NCI-H1417 (cell line): ENCODE measurements at places on chromosomes 7 and 10.

GRCh38 chr7:35820858-35821257, 20.0 kb downstream of the SEPTIN7 start:
- DNase-seq = no peak

DNA sequence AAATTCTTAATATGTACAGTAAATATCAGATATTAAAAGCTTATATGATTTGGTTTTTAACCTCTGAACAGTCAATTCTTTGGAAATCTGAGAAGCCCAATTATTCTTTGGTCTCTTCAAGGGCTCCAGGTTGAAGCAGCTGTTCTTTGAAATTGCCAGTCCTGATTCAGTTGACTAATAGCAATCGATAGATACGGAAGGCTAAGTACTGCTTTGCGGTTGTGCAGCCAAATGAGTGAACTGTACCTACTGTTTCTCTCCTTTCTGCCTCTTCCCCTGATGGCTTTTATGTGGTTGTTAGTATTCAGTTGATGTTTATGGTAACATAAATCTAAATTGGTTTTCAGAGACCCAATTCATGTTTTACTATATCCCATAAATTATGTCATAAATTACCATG, 103.1 kb upstream of the RPA3 start:
- peak; percentile 95 for DNase-seq

- DNase-seq = no peak
Measured at GRCh38 chr10:53441843-53442242, 669.3 kb upstream of the MBL2 start.

DNA sequence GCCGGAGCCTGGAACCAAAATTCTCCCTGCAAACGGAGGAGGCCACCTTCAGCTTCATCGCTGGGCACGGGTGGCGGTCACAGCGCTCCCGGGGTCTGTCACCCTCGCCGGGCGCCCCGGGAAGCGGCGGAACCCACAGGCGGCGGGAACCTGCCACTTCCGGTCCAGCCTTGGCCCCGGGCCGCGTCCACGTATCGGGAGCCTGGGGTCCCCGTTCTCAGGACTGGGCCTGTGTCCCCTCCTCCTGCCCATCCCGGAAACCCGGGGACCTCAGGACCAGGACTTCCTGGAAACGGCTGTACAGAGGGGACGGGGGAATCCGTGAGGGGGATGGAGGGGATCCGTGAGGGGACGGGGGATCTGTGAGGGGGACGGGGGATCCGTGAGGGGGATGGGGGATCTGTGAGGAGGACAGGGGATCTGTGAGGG, 25.4 kb downstream of the PDGFA start:
- no peak for DNase-seq

DNA sequence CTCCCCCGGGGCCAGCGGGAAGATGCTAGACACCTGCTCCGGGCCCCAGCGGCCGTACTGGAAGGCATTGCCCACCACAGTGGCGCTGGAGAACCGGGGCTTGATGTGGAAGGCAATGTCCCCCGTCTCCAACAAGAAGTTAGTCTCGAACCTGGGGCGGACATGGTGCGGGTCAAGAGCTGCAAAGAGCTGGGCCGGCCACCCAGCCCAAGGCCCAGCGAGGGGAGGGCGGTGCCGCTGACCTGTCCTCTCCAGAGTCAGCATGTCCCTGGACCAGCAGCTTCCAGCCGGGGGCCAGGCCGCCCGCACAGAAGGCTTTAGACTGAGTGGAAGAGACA, 551 bp downstream of the GRIFIN start:
- DNase-seq = no peak

GRCh38 chr10:119675483-119676170, 24.4 kb downstream of the BAG3 start:
- DNase-seq = no peak

- DNase-seq = no peak
Measured at GRCh38 chr7:132191418-132191817, 384.9 kb downstream of the PLXNA4 start.

- DNase-seq = no peak
Measured at GRCh38 chr10:27464993-27465392, 39.1 kb upstream of the RAB18 start.

DNA sequence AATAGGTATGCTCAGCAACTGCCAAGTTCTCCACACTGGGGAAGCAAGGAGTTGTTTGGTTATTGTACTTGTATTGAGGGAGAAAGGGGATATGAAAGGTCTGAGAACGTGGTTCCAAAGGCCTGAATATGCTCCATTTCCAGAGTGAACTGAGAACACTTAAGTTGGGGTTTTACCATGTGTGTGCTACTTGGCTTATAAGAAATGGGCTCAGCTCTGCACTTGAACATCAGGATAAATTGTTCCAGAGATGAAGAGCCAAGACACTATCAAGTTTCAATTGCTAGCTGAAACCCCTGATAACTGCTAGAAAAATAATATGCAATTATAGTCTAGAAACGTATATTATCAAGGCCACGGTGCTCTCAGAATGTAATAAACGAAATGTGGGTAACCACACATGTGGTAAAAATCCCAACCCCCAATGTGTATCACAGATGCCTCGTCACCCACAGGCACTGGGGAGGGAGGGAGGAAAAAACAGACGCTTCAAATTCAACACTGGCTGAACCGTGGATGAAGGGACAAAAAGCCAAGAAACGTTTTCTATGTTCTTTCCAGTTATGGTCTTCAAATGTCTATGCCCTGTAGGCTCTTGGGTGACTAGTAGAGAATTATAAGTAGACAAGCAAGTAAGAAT, 16.3 kb downstream of the ELMO1 start:
- no peak for DNase-seq

DNA sequence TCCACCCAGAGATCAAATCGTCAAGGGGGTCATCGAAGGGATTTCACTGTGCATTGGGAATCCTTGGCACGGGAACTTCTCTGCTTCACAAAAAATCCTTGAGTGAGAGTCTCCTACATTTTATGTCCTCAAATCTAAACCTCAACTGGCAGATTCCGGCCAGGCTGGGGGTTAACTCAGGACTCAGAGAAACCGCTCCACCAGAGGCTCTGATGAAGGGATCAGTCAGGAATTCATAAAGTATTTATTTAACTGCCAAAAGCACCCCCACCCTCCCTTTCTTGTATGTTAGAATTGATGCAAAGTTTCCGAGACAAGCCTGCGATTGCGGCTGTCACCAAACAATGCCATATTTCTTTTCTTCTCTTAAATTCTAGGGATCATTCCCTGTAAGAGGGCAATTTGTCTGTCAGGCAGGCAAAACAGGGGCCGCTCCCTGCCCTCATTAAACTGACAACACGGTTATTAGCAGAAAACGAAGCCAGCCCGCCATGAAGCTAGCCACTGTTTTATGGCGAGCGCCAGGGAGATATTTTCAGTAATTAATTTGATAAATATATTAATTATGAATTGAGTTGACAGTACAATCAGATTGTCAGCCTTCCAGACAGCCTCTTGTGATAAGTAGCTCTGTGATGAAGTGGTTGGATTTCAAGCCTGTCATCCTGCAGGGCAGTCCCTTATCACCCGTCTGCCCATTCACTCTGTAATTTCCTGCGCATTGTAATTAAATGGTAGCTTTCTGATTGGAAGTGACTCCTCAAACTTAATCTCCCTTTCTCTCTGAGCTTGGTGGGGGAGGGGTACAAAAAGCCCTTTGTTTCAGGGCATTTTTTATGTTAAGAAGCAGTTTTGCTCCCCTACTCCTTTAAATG, 153.0 kb upstream of the GPR26 start:
- peak; percentile 58 for DNase-seq

DNA sequence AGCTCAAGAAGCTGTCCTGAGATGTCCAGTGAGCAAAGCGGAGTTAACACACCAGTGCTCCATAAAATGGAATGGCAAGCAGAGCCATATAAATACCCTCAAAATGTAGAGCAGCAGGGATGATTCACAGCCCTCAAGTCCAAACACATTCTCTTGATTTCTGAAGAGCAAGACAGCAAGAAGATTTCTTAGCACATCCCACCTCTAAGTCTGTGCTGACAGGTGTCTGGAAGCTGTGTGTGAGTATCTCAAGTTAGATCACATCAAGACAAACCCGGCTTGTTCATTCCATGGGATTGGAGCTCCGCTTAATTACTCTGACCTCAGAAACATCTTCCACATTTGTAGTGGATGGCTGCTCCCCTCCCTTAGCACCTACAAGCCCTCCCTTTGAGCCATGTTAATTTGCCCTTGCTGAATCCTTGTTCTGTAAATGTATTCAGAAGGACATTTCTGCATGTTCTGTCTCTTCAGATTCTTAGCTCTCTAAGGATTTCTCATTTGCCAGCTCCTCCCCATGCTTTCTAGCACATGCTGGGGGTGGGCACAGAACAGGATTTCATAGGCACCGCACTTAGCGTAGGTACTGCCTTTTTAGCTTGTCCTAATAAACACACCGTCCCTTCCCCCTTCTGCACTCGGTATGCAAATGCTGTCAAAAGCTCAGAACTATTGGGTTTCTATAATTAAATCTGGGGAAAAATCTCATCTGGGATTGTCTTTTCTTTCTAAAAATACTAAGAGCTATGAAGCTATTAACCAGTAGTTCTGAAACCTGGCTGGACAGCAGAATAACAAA, 112.7 kb downstream of the CPXM2 start:
- DNase-seq = no peak

GRCh38 chr7:137670222-137671064, 176.3 kb downstream of the DGKI start:
- peak; percentile 9 for DNase-seq

DNA sequence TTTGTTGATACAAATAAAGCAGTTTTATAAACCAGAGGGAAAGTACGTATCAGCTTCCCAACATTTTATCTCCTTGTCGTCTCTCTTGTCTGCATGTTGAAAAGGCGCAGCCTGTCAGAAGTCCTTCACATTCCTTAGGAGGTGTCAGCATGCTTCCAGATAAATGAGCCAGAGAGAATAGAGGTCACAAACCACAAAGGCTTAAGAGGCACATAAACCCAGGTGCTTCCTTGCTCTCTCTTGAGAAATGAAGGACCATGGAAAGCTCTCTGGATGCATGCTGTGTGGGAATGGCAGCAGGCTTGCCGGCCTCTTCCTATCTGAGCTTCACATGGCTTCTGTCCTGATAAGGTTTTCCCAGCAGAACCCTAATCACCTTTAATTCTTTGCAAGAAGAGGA, 448.5 kb downstream of the XPNPEP1 start:
- no peak for DNase-seq

- no peak for DNase-seq
Measured at GRCh38 chr7:74452748-74453321, 871 bp upstream of the GTF2IRD1 start.

DNA sequence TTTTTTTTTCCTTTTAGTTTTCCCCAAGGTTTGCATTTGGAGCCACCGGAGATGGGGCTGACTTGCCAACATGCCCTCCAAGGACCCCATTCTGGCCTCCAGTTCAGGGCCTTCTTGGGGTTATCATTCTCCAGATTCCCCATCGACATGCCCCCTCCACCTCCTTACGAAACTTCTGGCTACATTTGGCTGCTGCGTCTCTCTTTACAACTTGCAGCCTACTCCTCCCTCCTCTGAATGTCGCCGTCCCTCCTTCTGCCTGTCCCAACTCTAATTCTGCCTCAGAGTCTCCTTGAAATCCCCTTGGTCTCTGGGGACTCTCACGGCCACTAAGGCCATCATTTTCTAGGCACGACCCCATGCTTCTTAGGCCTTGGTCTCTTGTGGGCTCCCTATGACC, 72.2 kb upstream of the PODXL start:
- no peak for DNase-seq

- no peak for DNase-seq
Measured at GRCh38 chr10:17237915-17238444, 9.9 kb downstream of the VIM start.

DNA sequence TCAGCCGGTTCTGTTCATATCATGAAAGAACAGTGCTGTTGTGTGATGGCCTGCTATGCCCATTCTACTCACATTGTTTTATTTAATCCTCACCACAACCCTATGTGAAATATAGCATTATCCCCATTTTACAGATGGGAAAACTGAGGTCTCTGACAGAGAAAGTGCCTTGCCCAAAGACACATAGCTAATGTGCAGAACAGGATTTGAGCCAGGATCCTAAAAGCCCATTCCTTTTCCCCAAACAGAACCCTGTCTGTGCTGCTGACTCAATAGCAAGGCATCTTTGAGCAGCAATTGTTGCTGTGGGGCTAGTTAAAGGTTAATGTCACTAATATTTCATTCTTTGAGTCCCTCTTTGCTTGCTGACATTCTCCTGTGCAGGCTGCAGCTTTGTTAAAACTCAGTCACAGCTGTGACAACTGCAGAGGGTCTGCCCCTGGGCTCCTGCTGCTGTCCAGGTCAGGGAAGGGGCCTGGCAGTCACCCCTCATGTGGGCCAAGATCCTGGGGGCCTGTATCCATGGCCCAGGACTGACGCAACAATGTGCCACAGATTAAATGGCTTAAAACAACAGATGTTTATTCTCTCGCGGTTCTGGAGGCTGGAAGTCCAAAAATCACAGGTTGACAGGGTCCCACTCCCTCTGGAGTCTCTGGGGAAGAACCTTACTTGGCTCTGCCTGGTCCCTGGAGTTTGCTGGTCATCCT, 40.4 kb downstream of the AFAP1L2 start:
- no peak for DNase-seq

DNA sequence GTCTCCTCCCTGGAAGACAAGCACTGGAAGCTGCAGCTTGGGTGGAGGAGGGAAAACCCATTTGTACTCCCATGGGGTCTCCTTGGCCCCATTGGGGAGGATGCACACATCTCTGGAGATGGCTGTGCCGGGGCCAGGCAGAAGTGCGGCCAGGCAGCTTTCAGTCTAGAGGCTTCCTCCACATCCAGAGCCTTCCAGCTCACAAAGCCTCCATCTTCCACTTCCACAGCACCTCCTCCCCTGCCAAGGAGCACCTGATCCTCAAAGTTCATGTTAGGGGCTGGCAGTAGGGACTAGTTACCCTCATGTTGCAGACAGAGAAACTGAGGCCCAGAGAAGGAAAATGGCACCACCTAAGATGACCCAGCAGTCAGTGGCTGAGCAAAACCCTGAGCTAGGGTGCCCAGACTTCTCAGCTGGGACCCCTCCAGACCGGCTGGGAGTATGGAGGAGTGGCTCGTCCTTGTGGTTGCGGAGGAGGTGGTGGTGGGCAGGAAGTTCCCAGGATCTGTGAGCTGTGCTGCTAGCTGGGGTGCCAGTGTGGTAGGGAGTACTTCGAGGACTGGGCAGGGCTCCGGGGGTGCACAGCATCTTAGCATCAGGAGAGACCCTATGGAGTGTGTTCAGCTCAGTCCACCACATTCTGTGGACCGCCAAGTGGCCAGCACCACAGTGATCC, 44.2 kb downstream of the ADCYAP1R1 start:
- no peak for DNase-seq
